ENCODE measurements at places on chromosomes 7 and 10.

DNA sequence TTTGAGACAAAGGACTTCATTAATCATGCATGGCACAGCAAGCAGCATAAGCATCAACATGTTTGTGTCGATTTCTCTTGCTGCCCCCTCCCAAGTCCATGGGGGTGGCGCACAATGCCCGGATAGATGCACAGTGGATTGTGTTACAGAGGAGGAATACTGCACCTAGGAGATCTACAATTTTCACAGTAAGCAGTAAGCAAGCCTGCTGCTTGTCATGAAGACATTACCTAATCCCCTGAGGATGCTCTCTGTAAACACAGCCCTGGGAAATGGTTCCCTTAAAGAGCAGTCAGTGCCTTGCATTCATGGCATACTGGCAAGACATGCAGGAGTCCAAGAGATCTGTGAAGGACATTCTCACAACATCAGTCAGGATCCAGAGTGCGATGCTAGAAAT lies 137.7 kb downstream of the ETV1 start:
- DNase-seq, result no peak

DNA sequence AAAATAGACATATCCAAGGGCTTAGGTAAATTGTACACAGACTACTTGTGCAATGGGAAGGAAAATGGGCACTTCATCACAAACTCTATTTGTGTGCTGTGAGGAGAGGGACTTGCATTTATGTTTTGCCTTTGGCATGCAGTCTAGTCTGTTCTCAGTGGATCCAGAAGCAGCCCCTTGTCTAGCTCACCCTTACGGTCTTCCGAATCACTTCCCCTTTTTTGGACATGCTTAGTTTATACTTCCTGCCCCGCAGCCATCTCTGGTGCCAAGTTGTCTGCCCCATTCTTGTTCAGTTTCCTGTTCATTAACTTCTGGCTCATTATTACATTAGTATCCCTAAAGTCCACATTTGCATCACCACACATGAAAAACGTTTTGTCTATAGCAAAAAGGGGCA lies 161.6 kb downstream of the NRCAM start:
- no peak for DNase-seq

- DNase-seq, result no peak
These were observed 346.4 kb upstream of the SHH start for GRCh38 chr7:156158693-156159092.

GRCh38 chr7:151244196-151244840 lies 4.2 kb downstream of the SMARCD3 start:
- DNase-seq, result no peak

DNA sequence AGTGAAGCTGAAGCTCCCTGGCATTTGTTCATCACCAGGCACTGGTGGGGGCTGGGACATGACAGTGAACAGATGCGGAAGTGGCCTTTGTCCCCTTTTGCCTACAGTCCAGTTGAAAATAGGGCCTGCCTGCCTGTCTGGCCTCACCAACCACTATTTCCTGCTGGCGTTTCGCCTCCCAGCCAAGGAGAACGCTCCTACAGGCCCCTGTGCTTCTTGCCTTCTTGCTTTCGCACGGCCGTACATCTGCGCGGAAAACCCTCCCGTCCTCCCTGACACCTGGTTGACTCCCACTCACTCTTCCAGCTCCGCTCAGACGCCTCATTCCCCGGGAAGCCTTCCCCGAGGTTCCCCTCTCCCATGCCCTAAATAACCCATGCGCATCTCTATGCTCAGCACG lies 317.3 kb downstream of the PRPF18 start:
- no peak for DNase-seq

GRCh38 chr7:91512958-91513357 lies 248.7 kb downstream of the FZD1 start:
- DNase-seq, result no peak

DNA sequence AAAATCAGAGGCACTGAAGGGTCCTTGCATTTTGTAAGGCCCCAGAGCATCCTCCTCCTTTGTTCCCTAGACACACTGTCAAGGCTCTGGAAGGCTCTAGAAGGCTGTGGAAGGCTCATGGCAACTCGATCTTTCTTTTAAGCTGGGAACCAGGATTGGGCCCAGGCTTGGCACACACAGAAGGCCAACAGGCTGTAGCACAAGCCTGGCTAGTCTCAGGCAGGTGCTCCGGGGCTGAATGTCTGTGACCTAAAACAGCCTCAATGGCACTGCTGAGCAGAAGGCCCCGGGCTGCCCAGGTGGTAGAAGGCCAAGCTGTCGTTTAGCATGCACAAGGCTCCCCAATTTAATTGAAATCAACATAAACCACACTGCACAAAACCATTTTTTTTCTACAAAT lies 55.7 kb downstream of the PRKAG2 start:
- DNase-seq, result no peak

GRCh38 chr10:55374917-55375316 lies 573.9 kb upstream of the PCDH15 start:
- DNase-seq, result no peak

- DNase-seq, result no peak
These were observed 133.3 kb downstream of the ICA1 start for GRCh38 chr7:8128449-8129317.

DNA sequence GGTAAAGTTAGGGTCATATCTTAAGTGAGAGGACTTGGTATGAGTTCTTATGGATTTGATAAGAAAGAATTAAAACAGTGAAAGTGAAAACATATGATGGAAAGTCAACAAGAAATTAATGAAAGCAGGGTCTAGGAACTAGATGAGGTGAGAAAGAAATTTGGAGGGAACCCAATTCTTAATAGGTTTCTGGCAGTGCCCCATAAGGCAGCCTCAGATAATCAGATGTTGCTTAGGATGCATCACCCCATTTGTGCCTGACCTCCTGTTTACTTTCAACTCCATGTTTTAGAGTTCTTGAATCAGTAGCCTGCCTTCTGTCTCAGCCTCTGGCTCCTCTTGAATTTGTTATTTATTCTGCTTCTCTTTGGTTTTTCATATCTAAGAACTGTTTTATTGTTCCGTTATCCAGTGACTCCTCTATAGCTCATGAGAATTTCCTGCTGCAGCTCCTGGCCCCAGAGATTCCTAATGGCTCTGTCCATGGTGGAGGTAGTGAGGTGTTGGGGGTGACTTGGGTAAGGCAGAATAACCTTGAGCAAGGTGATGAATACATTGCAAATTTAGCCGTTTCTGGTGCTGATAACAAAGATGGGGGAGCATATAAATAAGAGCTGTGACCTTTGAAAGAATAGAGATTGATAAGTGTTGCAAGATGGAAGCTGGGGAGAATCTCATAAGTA lies 17.6 kb downstream of the ITGB8 start:
- no peak for DNase-seq

GRCh38 chr10:69826789-69827554 lies 25.3 kb downstream of the COL13A1 start:
- no peak for DNase-seq

GRCh38 chr10:64528294-64529002 lies 1007.2 kb downstream of the REEP3 start:
- DNase-seq, result no peak

DNA sequence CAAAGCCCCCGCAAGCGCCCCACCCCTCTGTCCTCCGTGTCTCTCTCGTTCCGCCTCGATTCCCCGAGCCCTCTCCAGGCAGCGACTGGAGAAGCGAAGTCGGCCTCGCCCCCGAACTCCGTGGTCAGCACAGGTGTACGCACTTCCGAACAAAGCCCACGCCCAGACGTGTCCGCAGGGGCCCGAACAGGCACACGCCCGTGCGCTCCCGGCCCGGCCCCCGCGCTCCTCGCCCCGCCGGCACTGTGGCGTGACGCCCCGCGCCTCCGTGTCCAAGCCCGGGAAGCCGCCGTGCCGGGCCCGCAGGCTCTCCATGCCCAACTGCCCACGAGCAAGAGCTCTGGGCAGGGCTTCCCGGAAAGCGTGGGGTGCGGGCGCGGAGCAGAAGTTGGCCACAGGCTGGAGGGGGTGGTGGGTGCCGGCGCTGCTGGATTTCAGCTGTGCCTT lies 662 bp downstream of the NRCAM start:
- no peak for DNase-seq

- no peak for DNase-seq
These were observed 34.2 kb downstream of the ELMO1 start for GRCh38 chr7:37414352-37414983.

- DNase-seq, result no peak
These were observed 20.0 kb upstream of the ZNF438 start for GRCh38 chr10:31051703-31052102.

DNA sequence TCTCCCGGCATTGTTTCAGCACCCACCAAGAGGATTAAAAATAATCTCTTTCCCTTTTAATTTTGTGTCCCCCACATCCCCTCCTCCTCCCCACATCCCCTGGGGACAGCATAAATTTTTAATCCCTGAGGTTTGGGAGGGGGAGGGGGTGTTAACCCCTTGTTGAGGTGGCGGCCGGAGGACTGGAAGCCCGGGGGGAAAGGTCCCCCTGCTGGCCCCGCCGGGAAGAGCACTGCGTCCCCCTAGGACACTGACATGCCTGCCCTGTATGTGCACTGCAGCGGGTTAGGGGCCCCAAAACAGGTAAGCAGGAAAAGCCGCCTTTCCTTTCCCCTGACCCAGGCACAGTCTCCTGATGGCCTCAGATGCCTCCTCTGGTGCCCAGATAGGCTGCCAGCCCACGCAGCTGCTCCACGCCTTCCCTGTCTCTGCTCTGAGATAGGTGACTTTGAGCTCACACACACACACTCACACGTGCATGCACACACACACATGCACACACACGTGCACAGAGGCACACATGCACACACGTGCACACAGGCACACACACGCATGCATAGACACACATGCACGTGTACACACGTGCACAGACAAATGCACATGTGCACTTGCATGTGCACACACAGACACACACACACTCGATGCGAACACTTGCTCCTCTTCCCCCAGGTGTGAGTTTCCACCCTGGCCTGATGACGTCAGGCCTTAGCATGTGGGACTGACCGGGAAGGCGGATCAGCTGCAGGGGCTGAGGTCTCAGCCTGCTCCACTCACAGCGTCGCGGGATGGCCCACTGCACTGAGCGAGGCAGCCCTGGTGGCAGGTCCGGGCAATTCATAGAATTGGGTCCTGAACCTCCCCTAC lies 12.3 kb downstream of the CNPY1 start:
- no peak for DNase-seq

DNA sequence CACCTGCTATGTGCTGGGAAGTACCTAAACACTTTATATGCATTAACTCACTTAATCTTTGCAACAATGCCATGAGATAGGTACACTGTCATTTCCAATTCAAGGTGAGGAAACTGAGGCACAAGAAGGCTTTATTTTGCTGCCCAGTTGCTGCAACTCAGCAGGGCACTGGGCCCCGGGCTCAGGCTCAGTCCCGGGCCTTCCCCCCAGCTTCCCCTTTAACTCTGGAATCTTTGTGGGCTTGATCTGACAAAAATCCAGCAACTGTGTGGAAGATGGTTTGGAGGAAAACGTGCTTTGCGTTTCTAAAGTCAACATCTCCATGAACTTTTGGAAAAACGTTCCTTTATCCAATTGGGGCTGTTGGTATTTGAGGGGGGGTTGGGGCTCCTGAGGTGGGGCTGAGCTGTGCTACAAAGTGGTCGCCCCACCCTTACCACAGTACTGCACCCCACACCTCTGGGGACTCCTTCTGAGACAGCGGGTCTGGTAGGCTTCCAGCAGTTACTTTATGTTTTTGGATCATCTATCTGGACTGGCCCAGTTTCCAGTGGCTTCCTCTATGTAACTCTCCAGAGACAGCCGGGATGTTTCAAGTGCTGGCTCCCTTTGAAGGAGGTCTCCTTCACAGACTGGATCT lies 40.5 kb upstream of the CAMK1D start:
- DNase-seq, result no peak

DNA sequence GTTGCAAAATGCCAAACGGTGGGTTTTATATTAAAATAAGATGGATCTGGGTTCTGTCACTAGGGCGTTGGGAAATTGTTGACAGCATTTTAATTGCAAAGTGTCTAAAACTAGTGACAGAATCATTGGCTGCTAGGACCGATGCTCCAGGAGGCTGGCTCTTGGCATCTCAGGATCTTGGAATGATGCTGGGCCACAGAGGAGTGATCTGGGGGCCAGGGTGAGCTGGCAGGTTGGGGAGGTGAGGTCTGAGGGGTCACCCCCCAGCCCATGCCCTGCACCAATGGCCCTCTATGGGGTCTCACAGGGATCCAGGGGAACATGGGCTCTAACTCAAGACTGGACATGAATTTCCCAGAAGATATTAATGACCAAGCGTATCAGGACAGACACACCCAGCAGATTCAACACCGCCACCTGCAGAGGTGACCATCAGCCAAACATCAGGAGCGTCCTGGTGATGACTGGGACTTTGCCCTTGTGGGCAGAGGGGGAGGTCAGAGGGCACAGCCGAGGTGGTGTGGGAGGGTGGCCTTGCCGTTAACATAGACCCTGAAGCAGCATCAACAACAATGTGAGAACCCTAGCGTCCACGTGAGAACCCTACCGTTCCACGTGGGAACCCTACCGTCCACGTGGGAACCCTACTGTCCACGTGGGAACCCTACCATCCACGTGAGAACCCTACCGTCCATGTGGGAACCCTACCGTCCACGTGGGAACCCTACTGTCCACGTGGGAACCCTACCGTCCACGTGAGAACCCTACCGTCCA lies 89.0 kb upstream of the PPP2R2D start:
- DNase-seq, result no peak

DNA sequence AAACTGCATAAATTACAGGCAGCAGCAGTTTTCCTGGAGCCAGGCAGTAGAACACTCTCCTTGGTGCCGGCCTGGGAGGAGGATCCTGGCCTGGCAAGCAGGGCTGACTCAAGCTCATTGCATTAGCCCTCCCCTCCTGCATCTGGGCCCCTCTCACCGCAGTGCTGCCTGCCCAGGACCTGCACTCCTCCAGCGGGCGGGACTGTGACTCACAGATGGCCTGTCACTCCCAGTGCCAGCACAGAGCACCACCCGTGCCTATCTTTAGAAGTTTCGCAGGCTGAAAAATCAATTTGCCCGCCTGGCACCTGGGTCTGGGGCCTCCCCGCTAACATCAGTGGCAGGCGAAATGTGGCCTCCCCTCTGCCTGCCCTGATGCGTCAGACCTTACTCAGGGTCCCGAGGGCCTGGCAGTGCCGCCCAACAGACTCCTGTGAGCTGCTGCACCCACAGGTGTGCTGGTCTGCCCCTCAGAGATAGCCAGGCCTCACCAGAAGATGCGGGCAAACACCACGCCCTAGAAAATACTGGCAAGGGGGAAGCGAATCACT lies 123.8 kb downstream of the KCNMA1 start:
- DNase-seq, result no peak

- no peak for DNase-seq
These were observed 173.2 kb upstream of the PHYHIPL start for GRCh38 chr10:59003203-59003602.

GRCh38 chr10:101006593-101007098 lies 7.0 kb downstream of the LZTS2 start:
- DNase-seq, result no peak

- no peak for DNase-seq
These were observed 223.0 kb downstream of the ZNF248 start for GRCh38 chr10:37634351-37634880.

DNA sequence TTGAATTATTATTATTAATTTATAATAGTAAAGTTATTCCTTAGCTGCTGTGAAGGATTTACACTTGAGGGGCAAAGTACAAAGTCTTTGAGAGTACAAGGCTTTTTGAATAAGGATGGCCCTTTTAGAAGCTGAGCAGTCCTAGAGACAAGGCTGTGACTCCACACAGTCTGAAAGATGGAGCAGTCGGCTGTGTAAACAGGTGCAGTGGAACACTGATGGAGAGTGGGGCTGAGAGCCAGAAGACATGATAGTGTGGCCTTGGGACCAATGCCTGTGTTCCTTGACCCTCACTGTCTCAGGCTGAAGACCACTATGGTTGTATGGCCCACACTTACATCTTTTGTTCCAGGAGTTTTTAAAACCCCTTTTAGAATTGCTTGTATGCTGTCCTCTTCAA lies 311.2 kb upstream of the PHF14 start:
- DNase-seq, result no peak

GRCh38 chr7:86600506-86601290 lies 43.0 kb upstream of the GRM3 start:
- no peak for DNase-seq
